ENCODE measurements at places on chromosomes 5 and 9. TPM values are rescaled to one million over a fixed set of nuclear protein-coding genes. Genes with fewer than 3 reads are reported as not detected.

DNA sequence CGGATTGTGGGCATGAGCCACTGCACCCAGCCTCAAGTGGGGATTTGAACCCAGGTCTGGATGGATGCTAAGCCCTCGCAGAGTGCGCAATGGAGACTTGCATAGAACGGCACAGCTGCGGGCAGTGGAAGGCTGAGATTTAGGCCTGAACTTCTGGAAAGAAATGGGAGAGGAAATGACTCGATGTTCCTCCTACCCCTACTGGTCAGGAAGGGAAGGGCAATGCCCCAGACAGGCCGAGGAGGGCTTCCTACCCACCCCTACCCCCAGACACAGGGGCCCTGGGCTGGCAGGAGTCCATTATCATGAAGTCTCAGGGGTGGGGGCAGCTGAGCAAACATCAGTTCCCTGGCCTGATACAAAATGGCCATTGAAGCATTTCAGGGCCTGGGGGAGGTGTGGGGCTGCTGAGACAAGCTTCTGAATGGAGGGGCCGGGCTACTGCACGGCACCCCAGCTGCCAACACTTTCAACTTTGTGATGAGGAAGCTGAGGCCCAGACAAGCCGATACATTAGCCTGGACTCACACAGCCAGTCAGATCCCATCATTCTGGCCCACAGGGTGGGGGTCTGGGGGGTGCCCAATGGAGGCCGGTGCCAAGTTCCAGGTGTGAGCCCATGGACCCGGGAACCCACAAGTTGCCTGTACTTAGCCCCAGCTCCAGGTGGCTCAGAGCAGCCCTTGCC is 13.5 kb upstream of the WDR38 start:
- DNase-seq, result no peak

The SLC34A1 gene
- total RNA-seq, result not detected

GRCh38 chr9:39108145-39108544 is 179.8 kb downstream of the CNTNAP3 start:
- no peak for DNase-seq

DNA sequence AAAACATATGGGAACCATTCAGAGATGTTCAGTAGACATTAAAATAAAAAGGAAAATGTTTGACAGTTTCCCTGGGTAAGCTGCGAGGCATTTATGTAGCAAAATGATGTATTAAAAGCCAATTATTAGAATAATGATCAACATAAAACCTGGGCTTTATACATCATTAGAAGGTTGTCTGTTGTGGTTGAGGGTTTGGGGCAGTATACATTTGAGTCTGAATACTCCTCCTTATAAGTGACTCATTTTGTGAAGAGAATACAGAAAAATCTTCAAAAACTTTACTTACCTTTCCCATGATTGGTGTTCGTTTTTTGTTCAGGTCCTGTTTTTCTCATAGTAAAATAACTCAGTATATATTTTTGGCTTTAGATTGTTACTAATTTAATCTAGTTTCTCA is 119.5 kb downstream of the ZCCHC7 start:
- DNase-seq, result no peak
